ENCODE measurements at places on chromosomes 12 and 14.

DNA sequence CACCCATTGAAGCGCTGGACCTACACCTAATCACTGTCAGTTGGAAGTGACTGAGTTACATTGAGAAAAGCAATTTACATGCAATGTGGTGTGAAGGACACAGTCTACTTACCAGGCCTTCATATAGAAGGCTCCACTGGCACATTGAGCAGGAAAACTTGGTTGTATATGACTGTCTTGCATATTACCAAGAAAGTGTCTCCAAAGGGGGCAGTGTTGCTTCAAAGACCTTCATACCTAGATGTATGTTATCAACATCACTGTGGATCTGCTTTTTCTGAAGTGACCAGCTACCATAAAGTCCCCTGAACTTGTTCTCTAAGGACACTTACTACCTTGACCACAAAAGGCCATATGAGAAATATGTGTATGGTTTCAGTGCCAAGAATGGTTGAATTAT lies 64.1 kb downstream of the NELL2 start:
- no peak for DNase-seq

GRCh38 chr14:23186913-23187654 lies 3.6 kb upstream of the SLC7A8 start:
- no peak for DNase-seq

- DNase-seq, result no peak
Observed at GRCh38 chr14:32933629-32934072, 5.0 kb upstream of the NPAS3 start.

- no peak for DNase-seq
Observed at GRCh38 chr14:102917469-102918211, 4.8 kb upstream of the AMN start.

GRCh38 chr12:9880532-9881078 lies 684 bp upstream of the KLRF2 start:
- DNase-seq, result no peak

DNA sequence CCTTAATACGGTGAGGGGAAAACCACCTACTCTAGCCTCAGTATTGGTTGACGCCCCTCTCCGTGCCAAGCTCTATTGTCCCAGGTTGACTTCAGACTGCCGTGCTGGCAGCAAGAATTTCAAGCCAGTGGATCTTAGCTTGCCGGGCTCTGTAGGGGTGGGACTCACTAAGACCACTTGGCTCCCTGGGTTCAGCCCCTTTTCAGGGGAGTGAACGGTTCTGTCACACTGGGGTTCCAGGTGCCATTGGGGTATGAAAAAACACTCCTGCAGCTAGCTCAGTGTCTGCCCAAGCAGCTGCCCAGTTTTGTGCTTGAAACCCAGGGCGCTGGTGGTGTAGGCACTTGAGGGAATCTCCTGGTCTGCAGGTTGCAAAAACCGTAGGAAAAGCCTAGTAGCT lies 107.1 kb downstream of the NUBPL start:
- no peak for DNase-seq

DNA sequence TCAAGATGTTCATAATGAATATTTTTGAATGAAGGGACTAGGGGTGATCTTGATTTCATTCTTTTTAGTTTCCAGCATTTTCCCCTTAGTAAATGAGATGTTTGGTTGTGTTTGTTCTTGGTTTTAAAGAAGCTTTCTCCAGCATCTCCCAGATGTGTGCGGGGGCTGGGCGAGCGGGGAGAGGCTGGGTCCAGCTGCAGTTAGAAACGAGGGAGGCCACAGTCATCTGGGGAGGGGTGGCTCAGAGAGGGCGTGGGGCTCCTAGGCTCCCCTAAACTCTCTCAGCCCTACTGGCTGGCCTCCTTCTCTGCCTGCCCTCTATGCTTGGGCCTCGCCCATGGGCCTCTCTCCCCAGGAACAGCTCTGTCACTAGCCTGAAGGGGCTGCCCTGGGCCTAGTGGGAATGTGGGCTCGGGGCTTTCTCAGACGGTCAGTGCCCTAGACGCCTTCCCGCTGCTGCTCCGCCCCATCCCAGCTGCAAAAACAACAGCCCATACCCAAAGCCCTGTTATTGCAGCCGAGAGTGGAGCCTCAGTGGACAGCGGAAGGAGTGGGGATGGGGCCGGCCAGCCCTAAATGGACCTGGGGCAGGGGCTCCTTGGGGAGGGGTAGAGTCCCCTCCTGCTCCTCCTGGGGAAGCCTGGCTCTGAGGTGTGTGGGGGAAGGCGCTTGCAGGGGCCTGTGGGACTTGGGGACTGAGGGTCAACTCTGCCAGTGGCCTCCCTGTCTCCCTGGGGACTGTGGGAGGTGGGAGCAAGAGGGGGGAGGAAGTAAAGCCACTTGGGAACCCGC lies 18.3 kb upstream of the EIF2B2 start:
- no peak for DNase-seq

DNA sequence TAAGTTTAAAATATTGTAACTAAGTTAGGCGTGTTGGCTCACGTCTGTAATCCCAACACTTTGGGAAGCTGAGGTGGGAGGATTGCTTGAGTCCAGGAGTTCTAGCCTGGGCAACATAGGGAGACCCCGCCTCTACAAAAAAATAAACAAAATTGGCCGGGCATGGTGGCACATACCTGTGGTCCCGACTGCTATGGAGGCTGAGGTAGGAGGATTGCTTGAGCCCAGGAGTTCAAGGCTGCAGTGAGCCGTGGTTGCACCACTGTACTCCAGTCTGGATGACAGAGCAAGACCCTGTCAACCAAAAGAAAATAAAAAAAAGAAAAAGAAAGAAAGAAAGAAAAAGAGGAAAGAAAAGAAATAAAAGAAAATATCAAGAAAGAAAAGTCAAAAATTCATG lies 72.5 kb downstream of the TSPAN11 start:
- DNase-seq, result no peak

DNA sequence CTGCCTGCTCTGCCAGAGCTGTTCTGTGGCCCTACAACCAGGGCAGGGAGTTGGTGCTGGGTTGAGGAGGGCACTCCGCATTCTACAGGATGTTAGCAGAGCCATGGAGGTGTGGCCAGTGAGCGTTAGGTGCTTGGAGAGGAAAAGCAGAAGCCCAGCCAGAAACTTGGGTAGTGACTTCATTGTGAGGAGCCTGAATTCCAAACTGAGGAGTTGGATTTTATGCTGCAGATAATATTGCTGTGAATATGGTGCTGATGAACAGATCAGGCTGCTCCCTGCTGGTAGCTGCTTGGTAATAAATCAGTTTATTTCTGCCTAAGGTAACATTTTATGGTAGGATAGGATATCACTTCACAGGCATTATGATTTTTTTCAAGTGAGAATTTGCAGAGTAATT lies 7.1 kb upstream of the CCDC175 start:
- no peak for DNase-seq

DNA sequence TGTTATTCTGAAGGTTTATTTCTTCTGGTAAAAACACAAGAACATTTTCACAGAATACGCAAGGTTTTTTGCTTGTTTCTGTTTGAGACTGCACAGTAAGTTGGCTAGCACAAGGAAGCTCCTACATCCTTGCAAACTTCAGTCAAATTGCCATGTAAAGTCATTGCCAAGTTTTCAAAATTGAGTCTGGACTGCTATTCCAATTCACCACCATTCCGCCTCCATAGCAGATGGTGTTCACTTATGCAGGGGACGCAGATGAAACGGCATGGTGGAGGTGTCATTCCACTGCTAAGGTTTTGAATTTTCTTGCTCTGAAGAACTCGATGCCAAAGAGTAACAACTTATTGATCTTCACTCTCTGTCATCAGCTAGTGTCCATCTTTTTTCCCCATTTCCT lies 303.9 kb upstream of the SYT1 start:
- DNase-seq, result no peak

GRCh38 chr14:33657476-33657875 lies 293.4 kb downstream of the EGLN3 start:
- DNase-seq, result no peak

GRCh38 chr14:37318938-37319337 lies 121.2 kb downstream of the MIPOL1 start:
- no peak for DNase-seq

DNA sequence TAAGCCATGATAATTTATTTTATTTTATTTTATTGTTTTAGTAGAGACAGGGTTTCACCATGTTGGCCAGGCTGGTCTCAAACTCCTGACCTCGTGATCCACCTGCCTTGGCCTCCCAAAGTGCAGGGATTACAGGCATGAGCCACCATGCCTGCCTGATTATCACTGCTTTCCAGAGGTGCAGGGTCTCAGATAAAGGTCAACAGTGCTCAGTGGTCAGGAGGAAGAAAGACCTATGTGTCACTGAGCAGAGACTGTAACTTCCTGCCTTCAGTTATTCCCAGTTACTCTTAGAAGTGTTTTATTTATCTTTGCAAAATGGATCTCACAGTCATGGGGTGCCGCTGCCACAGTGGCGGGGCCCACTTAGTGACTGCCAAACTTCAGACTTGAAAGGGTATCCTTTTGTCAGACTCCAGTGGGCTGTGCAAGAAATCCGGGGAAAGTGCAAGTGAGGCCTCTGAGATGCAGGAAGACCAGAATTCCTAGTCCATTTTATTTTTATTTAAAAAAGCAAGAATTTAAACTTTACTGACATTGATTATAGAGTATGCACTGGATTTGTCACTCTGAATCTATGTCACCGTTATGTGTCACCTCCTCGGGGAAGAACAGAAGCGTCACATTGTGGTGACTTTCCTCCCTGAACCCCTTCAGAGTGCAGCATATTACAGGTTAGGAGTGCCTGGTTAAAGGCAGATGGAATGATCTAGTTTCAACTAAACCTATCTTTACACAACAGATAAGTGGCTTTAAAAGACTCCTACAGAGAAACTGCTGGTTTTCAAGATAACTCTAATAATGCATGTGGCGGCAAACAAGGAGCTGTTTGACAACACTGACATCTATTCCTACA lies 59.1 kb upstream of the BICD1 start:
- no peak for DNase-seq

DNA sequence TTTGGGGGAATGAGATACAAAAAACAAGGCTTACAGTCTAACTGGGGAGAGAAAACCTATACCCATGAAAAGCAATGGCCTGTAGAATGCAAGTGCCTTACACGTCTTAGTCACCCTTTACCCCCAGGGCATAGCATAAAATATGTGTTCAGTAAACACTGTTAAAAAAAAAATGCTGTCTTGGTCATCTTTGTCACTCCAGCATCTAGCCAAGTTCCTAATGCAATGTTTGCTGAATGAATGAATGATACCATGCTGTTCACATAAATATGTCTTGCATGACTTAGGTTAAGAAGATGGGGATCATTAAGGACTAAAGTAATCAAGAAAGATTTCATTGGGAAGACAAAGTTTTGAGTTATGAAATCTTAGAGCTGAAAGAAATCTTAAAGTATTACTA lies 38.5 kb downstream of the PPP2R5E start:
- DNase-seq, result no peak

DNA sequence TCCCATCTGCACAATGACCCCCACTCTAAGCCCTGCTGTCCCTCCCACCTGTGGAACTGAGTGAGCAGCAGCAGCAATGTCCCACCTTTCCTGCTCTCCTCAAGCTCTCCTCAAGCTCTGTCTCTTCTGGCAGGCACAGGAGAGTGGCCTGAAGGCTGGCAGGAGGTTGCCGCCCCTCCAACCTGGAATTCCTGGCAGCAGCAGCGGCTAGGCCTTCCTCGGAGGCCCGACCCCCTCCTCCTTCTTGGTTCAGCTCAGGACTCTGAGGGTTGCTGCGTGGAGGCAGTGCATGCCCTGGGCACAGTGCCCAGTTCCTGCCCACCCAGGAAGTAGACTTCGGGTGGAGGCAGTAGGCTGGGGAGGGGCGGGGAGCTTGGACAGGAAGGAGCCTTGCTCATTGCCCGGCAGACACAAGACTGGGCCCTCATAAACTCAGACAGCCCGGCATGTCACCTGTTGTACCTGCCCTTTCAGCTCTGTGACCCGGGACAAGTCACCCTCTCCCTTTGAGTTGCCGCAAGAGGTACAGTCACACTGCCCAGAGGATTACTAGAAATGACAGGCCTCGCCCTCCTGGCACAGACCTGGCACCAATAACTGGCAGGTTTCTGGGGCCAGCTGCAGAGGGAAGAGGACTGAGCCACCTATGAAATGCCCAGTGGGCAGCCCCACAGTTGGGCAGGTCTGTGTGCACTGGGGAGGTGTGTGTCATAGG lies 2.1 kb upstream of the SERPINA1 start:
- no peak for DNase-seq

DNA sequence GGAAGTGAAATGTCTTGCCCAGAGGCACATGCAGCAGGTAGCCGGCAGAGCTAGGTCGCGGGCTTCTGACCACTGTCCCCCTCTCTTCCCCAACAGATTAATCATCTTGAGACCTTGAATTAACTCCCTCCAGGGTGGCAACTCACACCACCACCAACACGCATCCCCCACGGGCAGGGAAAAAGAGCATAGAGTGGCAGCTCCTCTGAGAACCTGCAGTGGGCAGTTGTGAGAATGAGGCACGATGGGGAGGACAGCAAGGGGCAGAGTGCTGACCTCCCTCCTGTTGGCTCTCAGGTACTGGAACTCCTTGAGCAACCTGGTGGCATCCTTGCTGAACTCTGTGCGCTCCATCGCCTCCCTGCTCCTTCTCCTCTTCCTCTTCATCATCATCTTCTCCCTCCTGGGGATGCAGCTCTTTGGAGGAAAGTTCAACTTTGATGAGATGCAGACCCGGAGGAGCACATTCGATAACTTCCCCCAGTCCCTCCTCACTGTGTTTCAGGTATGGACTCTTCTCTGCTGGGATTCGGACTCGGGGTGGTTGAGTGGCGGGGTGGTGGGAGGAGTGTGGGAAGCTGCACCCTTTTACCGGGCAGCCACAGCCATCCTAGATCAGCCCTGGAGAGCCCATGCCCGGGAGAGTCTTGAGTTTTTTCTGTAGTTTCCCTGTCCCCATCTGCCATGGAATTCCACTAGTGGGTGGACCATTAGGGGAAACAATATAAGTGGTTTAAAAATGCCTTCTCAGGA lies 213.3 kb upstream of the FKBP4 start:
- no peak for DNase-seq

- DNase-seq, result no peak
Observed at GRCh38 chr14:20583142-20583541, 4.7 kb downstream of the RNASE11 start.

DNA sequence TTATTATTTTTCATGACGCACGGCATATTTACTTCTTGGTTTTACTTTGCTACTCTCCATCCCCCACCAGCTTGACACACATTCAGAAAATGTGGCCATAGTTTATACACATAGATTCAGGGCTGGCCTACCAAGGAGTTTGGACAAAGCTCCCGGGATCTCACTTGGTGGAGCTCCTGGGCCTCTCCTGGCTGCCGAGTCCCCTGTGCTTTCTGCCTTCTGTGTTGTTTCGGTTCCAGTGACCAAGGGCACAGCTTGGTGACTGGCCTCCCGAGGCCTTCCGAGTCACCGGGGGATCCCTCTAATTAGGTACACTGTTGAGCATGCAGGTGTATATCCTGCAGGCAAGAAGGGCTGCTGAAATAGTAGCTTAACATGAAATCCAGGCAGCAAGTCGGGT lies 63.5 kb downstream of the RGS6 start:
- no peak for DNase-seq

DNA sequence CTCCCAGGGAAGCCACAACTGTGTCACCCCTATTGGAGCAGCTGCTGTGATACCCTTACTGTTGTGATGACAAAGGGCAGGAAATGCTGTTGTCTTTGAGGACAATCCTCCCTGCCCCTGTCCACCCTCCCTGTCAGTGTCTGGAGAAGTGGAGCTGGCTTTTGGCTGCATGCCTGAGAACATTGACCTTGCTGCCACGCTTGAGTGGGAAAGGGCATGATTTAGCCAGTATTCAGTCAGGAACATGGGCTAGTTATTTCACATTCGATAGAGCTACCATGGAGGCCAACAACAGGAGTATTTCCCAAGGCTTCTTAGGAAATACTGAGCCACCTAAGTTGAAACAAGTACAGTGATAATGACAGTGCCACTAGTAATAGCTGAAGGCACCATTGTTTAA lies 59.4 kb downstream of the MYRFL start:
- DNase-seq, result no peak
